ENCODE measurements at places on chromosomes 11 and 22. TPM values are rescaled to one million over a fixed set of nuclear protein-coding genes. Genes with fewer than 3 reads are reported as not detected.

GRCh38 chr11:97557399-97557798 lies 1167.6 kb downstream of the JRKL start:
- no peak overlapping the region for H3K4me3 ChIP-seq
- no peaks in the 10 kb centered on the region for H3K4me1 ChIP-seq
- DNase-seq = no peak
- no peak overlapping the region for H3K27ac ChIP-seq
- H3K27me3 ChIP-seq = peaks cover 87% of the 10 kb centered on the region

DNA sequence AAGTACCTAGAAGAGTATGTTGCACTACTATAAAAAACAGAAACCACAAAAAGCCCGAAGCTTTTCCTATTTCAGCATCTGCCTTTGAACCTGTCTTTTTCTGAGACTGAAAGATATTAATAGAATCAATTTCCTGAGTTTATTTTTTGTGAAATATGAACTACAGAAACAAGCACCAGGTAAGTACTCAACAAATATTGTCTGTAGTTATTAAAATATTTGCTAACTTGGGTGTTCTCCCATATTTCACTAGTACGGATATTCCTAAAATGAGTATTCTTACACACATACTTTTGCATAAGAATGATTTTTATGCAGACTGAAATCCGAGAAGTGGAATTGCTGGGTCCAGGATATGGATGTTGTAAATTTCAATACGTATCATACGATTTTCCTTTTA lies 188.0 kb downstream of the OR4C45 start:
- H3K4me3 ChIP-seq = no peak overlapping the region
- no peaks in the 10 kb centered on the region for H3K27me3 ChIP-seq

- no peaks in the 10 kb centered on the region for H3K36me3 ChIP-seq
- H3K4me3 ChIP-seq = no peak overlapping the region
- H3K27ac ChIP-seq = no peak overlapping the region
- no peaks in the 10 kb centered on the region for H3K4me1 ChIP-seq
These were observed 120.4 kb downstream of the CCDC34 start for GRCh38 chr11:27242591-27242990.

GRCh38 chr11:73366265-73366610 lies 10.0 kb upstream of the RELT start:
- H3K27ac ChIP-seq = no peak overlapping the region
- H3K4me3 ChIP-seq = no peak overlapping the region
- DNase-seq = no peak
- H3K36me3 ChIP-seq = peaks cover 19% of the 10 kb centered on the region

- no peaks in the 10 kb centered on the region for H3K36me3 ChIP-seq
- no peak overlapping the region for H3K27ac ChIP-seq
- H3K4me1 ChIP-seq = peaks cover 39% of the 10 kb centered on the region
- no peaks in the 10 kb centered on the region for H3K27me3 ChIP-seq
These were observed 26.6 kb downstream of the NF2 start for GRCh38 chr22:29629903-29630516.

DNA sequence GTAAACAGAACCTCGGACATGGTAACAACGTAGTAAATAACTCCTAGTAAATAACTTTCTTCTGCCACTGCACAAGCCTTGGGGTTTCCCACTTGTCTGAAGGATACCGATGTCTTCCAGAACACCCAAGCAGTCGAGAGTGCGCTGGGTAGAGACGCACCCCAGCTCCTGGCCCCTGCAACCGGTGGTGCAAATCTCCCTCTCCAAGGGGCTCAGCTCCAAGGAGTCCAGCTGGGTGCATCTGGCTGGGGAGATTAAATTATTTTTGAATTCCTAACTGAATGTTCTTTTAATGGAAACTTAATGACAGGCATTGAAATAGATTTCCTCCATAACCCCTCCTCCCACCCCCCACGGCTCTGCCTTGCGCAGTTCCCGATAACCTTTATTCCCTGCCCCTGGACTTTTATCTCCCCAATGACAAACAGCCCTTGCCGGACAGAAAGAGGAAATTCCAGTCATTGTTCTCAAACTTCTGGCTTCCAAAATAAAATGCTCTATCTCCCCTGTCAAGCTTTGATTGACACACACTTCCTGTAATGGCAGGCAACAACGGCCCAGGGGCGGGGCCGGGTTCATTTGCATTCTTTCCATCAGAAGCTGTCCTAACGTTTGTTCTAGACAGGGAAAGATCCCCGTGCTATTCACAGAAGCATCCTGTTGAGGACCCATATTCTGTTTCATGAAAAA lies 31.2 kb downstream of the KCNJ1 start:
- H3K4me3 ChIP-seq = no peak overlapping the region
- DNase-seq = no peak
- no peak overlapping the region for H3K27ac ChIP-seq
- peaks cover 10% of the 10 kb centered on the region for H3K4me1 ChIP-seq
- H3K27me3 ChIP-seq = no peaks in the 10 kb centered on the region

DNA sequence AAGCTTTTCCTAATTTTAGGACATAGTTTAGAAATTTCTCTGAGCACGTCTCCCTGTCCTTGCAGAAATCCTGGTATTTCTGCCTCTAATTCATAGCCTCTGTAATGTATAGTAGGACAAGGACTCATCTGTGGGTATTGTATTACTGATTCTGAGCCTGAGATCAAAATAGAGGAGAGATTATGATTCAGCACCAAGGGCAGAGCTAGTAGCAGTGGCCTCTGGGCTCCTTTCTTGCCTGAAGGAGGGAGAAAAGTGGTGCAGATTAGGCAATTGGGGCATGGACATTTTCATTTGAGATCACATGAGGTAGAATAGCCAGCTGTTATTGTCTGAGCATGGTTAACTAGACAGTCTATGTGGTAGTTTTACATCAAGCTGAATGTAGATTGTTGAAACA lies 2.8 kb downstream of the MADD start:
- no peak for DNase-seq
- H3K4me1 ChIP-seq = peaks cover 16% of the 10 kb centered on the region
- no peak overlapping the region for H3K27ac ChIP-seq
- H3K4me3 ChIP-seq = no peak overlapping the region
- no peaks in the 10 kb centered on the region for H3K27me3 ChIP-seq

Gene SPINDOC
- total RNA-seq = 21.4 TPM

Gene KRTAP5-8
- total RNA-seq = not detected

Measured in MCF 10A (cell line).